B cell (primary cell): ENCODE measurements at places on chromosomes 2 and 18. TPM values are rescaled to one million over a fixed set of nuclear protein-coding genes. Genes with fewer than 3 reads are reported as not detected.

Gene NAT8
- not detected in 2 replicates for total RNA-seq

- no peaks in the 10 kb centered on the region for H3K36me3 ChIP-seq
- H3K4me3 ChIP-seq = no peak overlapping the region
- no peaks in the 10 kb centered on the region for H3K4me1 ChIP-seq
- no peak for DNase-seq
- no peak overlapping the region for H3K27ac ChIP-seq
- no peaks in the 10 kb centered on the region for H3K27me3 ChIP-seq
Observed at GRCh38 chr2:117085256-117085655, 729.2 kb upstream of the DDX18 start.

DNA sequence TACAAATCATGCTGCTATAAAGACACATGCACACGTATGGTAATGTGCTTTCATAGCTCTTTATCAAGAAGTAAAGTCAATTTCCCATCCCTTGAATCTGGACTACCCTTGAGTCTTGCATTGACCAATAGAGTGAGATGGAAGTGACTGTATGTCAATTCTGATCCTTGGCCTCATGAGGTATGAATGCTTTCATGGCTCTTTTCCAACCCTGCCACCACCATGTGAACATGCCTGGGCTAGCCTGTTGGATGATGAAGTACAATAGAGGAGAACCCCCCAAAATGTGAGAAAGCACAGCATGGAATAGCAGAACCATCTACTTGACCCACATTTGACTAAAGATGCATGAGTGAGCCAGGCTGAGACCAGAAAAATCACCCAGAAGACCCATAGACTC lies 237.0 kb downstream of the NYAP2 start:
- DNase-seq = no peak
- no peaks in the 10 kb centered on the region for H3K27me3 ChIP-seq
- no peaks in the 10 kb centered on the region for H3K4me1 ChIP-seq
- H3K27ac ChIP-seq = no peak overlapping the region
- no peak overlapping the region for H3K4me3 ChIP-seq
- no peaks in the 10 kb centered on the region for H3K36me3 ChIP-seq

DNA sequence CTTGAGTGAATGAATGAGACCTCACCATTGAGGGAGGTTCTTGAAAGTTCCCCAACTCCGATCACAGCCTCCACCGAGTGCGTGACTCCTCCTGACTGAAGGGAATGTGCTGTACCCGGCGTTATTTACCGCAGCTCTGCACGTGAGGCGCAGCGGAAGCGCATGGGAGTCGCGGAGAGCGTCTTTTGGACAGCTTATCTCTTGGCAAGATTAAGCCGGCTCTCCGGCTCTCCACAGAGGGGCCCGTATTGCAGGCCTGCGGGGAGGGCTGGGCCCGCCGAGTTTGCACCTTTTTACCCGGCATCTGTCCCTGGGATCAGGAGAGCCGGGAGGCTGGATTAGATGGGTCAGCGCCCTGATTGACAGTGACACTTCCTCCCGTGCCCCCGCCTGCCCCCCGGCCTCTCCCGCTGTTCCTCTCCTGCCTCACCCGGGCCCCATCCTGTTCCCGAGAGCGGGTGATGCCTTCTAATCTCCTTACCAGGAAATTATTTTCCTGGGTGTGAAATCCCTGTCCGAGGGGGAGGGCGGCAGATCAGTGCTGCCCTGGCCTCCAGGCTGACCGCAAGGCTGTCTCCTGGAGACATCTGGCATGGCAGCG lies 176.3 kb downstream of the INHBB start:
- no peak for DNase-seq
- H3K36me3 ChIP-seq = no peaks in the 10 kb centered on the region

- no peak overlapping the region for H3K27ac ChIP-seq
- DNase-seq = peak; percentile 33
- H3K4me3 ChIP-seq = no peak overlapping the region
- H3K27me3 ChIP-seq = no peaks in the 10 kb centered on the region
Observed at GRCh38 chr2:30165617-30166016, 18.8 kb downstream of the YPEL5 start.

DNA sequence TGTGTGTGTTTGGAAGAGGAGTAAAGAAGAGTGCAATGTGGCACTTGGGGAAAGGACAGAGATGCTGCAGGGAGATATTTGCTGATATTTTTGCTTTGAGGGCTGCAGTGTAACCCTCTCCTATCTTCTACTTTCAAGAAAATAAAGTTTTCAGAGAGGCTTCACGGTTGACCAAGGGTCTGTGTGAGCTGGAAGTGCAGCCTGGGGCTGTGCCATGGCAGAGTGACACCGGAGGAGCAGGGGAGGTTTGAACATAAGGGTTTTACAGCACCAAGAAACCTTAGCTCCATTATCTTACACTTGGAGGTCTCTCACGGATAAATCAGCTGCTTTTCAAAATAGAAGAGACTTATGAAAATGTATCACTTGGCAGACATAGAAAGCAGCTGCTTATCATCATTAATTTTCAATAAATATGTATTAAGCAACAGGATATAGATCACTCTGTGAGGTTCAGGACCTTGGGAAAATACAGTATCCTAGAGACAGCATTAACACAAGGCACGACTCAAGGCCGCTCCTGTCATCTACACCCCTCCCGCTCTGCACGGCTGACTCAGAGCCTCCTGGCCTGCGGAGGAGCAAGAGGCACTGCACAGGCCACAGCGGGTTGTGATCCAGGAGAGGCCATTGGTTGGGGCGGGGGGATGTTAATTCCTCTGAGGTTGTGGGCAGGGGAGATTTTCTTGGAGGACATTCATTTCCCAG lies 127.8 kb downstream of the COPS8 start:
- no peaks in the 10 kb centered on the region for H3K36me3 ChIP-seq
- H3K4me3 ChIP-seq = no peak overlapping the region
- H3K27me3 ChIP-seq = no peaks in the 10 kb centered on the region
- no peak overlapping the region for H3K27ac ChIP-seq
- no peak for DNase-seq

DNA sequence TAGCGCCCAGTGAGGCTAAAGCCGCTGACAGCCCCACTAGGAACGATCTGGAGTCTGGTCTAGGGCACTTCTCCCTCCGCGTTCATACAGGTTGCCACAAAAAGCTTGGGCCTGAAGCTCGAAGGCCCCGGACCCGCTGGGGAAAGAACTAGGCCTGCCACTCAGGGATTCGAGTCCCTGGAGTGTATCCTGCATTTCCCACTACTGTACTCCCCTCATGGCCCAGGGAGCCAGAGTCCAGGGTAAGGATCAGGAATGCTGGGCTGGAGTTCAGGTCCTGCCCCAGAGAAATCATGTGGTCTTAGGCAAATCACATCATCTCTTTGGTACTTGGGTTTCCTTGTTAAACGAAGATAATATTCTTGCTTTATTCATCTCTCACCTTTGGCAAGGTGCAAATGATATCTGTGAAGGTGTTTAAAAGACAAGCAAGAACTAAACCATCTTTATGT lies 1.4 kb upstream of the ZFP36L2 start:
- peak overlapping the region; percentile 92 for H3K4me3 ChIP-seq
- peak overlapping the region; percentile 87 for H3K27ac ChIP-seq
- H3K27me3 ChIP-seq = no peaks in the 10 kb centered on the region
- no peak for DNase-seq

- no peaks in the 10 kb centered on the region for H3K36me3 ChIP-seq
- no peaks in the 10 kb centered on the region for H3K27me3 ChIP-seq
- no peaks in the 10 kb centered on the region for H3K4me1 ChIP-seq
- no peak for DNase-seq
- no peak overlapping the region for H3K27ac ChIP-seq
Observed at GRCh38 chr18:25561918-25562317, 210.0 kb upstream of the ZNF521 start.
